ENCODE measurements at places on chromosomes 3 and 15.
A peak's percentile ranks its signal among the peaks of the same experiment; 100 is the strongest.

- no peak for DNase-seq
Measured at GRCh38 chr3:128424508-128425069, 42.1 kb downstream of the DNAJB8 start.

- DNase-seq, result no peak
Measured at GRCh38 chr3:167493244-167493643, 19.4 kb upstream of the SERPINI2 start.

DNA sequence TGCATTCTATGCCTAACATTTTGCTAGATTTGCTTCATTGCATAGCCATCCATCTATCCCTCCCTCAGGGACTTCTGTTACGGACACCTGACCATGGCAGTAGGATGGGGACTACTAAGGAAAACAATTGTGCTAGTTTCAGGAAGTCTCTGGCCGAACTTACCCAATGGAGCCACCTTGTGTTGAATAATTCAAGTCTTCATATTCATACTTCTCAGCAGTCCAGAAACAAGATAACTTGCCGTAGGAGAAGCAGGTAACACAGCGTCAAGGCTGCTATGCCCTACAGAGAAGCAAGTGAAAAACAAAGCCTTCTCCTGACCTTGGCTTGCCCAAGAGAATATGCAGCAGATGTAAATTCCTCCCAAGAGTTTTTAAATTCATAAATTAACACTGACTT is 685.3 kb downstream of the GRM7 start:
- DNase-seq, result no peak

- no peak for DNase-seq
Measured at GRCh38 chr3:129911261-129911861, 17.9 kb upstream of the TMCC1 start.

DNA sequence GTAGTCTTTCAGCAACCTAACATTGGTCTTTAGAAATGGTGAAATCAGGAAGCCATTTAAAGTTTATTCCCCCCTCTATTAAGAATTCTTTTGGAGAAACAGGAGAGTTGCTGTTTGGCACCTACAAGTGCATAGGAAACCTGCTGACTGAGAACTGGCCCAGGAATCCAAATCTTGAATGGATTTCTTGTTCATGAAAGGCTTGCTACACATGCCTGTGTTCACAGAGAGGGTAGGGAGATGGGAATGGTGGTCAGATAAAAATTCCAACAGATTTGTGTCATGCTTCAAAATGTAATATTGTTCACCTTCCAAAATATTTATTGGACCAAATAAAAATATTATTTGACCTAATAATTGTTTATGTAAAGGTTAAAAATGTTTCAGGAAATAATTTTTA is 24.2 kb upstream of the ZPLD1 start:
- no peak for DNase-seq

DNA sequence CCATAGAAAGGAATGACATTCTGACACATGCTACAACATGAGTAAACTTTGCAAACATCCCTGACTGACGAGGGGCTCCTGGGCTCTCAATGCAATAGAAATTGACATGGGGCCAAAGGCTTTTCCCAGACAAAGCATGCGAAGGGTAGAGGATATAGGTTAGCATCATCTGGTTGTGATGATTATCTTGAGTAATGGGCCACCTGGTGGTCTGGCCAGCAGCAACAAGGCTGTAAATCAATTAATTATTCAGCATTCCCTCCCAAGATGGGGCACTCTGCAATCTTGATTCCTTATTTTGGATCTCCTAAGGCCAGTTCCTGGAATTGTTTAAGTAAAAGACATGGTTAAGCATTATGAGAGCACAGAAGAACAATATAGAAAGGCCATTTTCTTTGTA is 99.2 kb downstream of the AGBL1 start:
- DNase-seq, result no peak

DNA sequence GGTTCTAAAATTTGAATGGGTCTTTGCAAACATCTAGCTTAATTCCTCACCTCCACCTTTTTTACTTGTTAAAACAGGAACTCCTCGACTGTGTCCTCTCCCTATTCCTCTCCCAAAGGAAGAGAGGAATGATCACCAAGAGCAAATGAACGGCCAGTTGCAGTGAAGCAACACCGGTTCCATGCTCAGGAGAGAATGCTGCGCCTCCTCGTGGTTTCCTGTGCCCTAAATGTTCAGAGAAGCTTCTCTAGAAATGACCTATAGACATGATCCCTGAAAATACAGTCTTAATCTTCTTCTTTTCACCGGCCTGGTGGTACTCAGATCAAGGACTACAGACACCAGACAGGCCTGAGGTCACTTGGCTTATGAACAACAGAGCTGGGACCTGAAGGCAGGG is 65.1 kb upstream of the GUCA1C start:
- DNase-seq, result no peak

DNA sequence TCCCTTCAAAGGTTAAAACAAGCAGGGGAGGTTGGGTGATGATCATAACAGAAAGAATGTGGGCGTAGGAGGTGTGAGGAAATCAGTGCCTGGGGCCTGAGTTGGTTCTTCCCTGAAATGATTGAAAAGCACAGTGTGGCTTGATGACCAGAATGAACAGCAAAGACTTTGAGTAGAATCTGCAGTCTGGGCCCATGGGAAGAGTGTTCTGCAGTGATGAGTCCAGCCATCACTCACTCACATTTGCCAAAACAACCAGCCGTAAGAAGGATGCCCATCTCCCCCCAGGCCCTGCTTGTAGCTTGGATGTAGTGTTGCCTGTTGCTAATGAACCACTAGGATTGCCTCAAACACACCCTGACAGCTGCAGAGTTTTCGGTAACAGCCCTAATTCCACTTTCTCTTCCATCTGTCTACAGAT is 67.9 kb downstream of the VGLL3 start:
- DNase-seq, result peak; percentile 42

DNA sequence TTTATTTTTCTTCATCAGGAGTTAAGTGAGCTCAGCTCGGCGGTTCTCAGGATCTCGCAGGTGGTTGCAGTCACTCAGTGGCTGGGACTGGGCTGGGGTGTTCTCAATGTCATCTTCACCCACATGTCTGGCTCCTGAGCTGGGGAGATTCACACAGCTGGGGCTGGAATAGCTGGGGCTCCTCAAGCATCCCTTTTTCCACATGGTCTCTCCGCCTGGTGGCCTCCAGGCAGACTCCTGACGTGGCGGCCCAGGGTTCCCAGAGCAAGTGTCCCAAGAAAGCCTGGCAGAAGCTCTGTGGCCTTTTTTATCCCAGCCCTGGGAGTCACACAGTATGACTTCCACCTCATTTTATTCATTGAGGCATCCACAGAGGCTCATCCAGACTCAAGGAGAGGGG is 84.1 kb upstream of the ANKRD34C start:
- no peak for DNase-seq

DNA sequence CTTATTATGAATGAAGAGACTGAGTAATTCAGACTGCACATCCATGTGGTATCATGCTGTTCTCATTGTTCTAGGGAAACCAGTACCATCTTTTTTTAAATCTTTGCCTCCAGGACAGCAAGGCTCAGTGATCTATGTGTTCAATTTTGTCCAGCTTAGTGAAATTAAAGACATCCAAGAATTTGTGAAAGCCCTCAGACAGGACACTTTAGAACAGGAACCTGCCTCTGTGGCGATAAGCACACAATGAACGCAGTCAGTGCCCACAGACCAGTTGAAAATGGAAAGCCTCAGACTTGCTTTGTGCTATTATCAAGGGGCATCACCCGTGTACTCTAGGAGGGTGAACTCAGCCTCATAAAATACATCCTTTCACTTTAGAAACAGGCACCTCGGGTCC is 20.1 kb downstream of the EID1 start:
- no peak for DNase-seq

- no peak for DNase-seq
Measured at GRCh38 chr3:188170461-188171459, 16.8 kb downstream of the LPP start.

DNA sequence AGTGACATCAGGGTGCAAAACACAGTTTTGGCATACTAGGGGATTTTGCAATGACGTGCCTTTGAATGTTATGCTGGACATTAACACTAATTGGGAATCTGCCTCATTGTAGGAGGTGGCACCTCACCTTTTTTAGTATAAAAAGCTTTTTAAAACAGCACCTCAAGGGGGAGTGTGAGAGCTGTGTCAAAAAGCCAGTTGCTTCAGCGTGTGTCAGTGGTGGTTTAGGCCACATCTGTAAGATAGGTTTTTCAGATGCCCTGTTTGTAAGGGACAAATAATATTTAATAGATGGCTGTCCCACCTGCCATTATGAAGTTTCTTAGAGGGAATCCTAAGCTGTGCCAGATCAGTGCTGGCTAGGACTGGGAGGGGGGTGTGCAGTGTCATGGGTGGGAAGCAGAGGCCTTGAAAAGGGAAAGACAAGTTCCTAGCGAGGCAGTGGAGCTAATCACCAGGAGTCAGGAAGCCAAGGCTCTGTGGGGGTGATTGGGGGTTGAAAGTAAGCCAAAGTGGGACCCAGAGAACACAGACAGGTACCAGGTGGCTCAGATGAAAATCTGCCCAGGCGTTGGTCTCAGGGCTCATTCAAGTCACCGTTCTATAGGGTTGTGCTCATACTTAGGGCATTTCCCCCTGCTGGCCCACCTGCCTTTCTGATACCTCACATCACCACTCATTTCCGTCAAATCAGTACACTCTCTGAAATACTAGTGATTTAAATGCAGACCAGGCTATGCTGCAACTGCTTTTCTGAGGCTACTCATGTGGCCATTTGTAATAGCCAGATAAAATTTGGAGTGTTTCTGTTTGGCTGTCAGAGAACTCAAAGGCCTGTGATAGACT is 120.5 kb downstream of the BBX start:
- DNase-seq, result no peak

DNA sequence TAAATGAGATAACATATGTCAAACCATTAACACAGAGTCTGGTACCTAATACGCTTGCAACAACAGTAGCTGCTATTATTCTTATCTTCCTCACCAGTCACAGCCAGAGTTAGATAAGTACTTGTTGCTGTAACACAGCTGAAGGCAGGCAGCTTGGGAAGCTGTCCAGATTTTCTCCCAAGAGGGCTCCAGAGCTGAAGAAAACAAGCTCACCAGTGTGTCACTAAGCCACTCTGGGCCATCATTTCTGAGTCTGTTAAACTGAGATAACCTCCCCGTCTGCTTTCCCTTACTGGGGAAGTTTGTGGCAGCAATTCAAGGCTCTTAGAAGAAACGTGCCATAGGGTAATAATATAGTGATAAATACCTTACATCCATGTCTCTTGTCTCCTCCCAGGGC is 226.3 kb downstream of the TAFA4 start:
- peak; percentile 52 for DNase-seq

GRCh38 chr3:37779289-37780152 is 82.2 kb upstream of the CTDSPL start:
- peak; percentile 56 for DNase-seq

- DNase-seq, result no peak
Measured at GRCh38 chr3:160372780-160373179, 26.2 kb downstream of the IFT80 start.

DNA sequence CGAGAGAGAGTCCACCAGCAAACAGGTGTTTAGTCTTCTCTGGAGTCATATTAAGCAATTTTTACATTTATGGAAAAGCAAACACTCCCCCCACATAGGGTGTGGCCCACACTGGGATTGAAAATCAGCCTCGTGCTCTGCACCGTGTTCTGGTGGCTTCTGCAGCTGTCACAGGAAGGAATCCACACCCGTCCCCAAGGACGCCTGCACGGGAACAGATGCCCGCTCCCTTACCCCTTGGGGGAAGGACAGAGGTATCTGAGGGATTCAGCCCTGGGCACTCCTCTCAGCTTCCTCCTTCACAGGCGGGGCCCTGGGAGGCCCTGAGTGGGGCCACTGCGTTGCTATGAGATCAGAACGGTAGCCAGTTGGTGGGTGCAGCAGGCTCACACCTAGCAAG is 27.8 kb downstream of the LIPC start:
- peak; percentile 69 for DNase-seq

- no peak for DNase-seq
Measured at GRCh38 chr3:179301645-179302044, 21.2 kb upstream of the ZNF639 start.

DNA sequence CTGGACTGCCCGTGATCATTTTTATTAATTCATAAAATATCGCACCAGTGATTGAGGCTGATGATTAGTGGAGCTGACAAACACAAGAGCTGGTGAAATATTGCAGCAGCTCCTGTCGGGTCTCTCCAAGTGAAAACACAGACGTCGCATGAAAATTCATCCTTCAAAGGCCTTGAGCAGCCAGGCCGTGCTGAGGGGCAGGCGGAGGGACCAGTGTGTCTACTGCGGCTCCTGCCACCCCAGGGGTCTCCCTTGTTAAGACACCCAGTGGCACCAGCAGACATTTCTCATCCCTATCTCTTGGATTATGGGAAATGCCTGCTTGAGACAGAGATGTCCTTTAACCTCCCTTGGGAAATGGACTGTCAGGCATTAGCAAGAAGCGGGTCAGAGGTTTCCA is 289.4 kb upstream of the TLE3 start:
- DNase-seq, result no peak

- DNase-seq, result no peak
Measured at GRCh38 chr3:30146978-30147377, 459.4 kb upstream of the TGFBR2 start.

DNA sequence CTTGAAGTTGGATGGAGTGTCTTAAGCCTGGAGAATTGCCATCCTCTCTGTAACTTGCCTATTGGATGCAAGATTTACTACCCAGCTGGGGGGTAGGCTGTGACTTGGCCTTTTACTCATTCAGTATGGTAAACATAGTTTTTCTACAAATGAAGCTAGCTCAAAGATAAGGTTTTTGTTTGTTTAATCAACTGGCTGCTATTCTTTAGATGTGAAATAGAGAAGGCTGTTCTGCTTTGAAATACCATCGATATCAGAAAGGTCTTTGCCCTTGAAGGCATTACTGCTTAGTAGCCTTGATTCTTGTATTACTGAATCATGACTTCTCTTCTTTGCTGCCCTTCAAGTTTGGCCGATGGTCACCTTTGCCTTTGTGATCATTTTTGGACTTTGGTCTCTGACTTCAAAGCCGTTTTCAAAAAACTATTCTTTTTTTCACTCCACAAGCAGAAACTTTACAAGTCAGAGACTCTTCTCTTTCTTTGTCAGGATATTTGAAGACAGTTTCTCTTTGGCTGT is 83.1 kb downstream of the GAP43 start:
- DNase-seq, result no peak

- no peak for DNase-seq
Measured at GRCh38 chr3:120280026-120280425, 5.0 kb downstream of the GPR156 start.

All from femur (tissue), 1 donor.